ENCODE measurements at places on chromosomes 12 and 14.

- DNase-seq, result no peak
Measured at GRCh38 chr12:132205271-132206045, 61.2 kb downstream of the NOC4L start.

GRCh38 chr12:66944365-66944764 is 265.5 kb upstream of the GRIP1 start:
- DNase-seq, result no peak

DNA sequence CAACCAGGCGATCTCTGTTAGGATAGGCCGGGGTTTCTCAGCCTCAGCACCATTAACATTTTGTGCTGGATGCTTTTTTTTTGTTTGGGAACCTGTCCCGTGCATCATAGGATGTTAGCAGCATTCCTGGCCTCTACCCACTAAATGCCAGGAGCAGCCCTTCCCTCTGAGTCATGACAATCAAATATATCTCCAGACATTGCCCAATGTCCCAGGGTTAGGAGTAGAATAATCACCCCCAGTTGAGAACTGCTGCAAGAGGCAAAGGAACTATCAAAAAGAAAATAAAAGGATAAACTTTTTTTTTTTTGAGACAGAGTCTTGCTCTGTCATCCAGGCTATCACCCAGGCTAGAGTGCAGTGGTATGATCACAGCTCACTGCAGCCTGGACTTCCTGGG is 76.0 kb downstream of the ACACB start:
- no peak for DNase-seq

GRCh38 chr12:38544330-38545066 is 227.9 kb downstream of the ALG10B start:
- no peak for DNase-seq

DNA sequence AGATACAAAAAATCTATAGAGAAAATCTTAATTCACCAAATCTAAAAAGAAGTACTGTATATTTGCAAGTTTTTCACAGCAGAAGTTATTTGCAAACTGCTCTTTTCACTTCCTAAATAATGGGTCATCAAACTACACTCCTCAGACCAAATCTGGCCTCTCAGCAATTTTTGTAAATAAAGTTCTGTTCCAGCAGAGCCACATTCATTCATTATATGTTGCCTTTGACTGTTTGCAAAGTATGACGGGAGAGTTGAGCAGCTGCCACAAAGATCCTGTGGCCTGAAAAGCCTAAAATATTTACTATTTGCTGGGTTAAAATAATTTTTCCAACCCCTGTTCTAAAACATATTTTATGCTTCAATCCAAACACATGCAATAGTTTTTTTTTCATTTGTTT is 1222.3 kb upstream of the SEL1L start:
- DNase-seq, result no peak

DNA sequence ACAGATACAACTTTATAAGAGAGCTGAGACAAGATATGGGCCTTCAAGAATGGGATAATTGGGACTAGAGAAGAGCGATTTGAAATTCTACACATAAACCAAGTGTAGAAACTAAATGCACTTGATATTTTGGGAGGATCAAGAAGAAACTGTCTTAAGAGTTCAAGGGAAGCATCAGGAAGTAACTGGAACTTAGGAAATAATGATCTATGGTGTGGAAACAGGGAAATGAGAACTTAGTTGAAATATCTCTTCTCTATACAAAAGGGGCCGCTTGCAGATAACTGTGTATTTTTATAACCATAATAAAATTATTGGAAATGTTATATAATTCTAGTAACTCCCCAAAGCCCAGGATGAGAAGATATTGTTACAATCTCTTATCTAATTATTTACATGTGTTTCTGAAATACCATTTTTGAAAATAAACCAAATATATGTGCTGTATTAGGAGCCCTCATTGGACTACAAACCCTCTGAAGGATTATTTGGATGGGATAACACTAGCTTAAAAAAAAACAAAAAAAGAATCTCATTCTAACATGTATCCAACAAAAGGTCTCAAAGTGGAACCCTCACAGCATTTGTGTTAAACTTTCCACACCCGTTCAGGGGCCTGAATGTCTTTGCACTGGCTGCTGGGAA is 84.7 kb upstream of the FLRT2 start:
- DNase-seq, result no peak

DNA sequence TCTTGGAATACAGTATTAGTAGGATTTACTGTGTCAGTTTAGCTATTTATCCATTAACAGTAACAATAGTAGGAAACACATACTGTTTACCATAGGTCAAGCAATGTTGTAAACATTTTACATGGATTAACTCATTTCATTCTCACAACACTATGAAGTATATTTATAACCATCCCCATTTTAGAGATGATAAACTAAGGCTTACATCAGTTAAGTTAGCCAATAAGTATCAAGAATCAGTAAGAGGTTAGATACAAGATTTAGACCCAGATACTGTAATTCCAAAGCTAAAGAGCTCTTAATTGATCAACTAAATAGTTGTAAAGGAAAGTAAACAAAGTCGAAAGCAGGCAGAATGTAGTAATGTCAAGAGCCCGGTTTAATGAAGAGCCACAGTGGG is 1.1 kb downstream of the SYNJ2BP start:
- no peak for DNase-seq

DNA sequence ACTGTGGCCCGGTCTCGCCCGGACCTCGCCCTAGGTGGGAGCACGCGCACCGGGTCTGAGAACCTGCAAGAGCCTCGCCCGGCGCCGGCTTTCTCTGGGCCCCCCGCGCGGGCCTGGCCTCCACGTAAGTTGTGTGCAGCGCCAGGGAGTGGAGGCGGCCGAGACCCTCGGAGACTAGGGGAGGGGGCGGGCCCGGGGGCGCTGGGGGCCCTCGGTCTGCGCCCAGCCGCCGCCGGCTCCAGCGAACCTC is 183 bp upstream of the PRMT8 start:
- no peak for DNase-seq

- peak; percentile 58 for DNase-seq
Measured at GRCh38 chr12:46299851-46300250, 31.0 kb upstream of the SLC38A1 start.

GRCh38 chr14:75881994-75882393 is 99.8 kb downstream of the TGFB3 start:
- no peak for DNase-seq

DNA sequence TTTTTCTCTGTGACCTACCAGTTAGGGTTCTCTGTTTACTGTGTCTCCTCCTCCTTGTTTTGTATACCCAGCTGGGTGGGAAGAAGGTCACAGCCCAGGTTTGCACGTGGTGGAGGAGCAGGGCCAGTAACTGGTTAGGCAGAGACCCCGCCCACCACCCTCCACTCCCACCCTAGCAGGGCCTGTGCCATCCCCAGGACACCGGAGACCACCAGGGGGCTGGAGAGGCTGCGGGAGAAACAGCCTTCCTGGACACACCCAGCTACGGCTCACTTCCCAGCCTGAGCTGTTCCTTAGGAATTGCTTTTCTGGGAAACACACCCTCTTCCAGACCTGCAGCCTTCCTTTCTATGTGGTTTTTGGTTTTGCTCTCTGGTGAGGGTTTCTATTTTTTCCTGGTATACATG is 21.1 kb downstream of the BDKRB2 start:
- no peak for DNase-seq

DNA sequence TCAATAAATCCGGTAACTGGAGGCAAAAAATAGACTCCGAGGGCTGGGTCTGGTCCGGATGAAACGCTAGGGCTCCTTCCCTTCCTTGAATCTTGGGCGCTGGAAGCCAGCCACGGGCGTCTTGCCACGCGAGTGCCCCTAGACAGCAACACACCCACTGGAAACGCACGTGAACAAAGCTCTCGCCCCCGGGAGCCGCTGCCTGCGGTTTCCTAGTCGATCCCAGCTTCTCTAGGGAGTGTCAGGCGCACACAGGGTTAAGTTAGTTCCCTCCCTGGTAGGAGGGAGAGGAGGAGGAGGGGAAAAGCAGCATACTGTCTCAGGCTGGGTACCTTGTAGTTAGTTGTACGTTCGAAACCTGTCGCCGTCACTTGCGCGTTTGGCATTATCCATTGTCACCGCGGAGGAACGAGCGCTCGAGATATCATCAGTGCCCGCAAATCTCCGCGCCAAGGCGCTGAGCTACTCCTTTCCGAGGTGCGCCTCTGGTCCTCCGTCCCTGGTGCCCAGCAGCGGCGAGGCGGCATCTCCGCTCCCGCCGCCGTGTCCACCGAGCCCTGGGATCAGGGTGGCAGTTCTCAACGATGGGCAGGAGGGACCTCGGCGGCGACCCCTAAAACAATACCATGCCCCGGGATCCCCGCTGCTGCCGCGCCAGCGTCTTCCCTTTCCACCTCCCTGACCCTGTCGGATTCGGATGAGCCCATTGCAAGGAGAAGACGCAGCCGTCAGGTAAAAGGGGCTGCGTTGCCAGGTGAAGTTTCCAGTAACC is at the start of gene FLRT2:
Gene FLRT2 (plus strand): TSS at position 342 of the 772 bp plus-strand sequence. CDS start 91,371 bp downstream, outside the sequence.
- DNase-seq, result no peak

GRCh38 chr12:50043854-50044253 is 13.5 kb upstream of the ASIC1 start:
- no peak for DNase-seq

DNA sequence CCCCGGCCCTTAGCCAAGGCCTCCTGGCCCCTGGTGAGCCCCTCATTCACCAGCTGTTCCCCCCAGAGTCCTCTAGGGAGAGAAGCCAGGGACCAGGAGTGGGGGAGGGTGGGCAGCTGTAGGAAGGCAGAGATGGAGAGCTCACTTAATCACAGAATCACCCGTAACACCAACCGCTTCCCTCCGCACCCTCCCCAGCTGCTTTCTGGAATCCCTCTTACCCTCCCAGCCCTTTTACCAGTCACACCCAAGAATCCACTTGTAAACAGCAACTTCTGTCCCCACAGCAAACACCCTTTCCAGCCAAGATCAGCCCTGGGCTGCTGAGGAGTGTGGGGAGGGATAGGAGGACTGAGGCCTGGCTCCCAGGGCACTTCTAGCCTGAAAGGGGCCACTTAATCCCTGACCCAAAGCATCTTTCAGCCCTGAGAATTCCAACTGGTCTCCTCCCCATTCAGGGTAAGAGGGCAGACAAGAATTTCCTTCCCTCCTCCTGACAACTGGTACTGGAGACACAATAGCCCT is 18.8 kb downstream of the NCKAP5L start:
- peak; percentile 57 for DNase-seq

GRCh38 chr12:12885096-12885792 is 6.1 kb upstream of the GPRC5A start:
- no peak for DNase-seq

GRCh38 chr14:22502007-22502406 is 87.0 kb downstream of the DAD1 start:
- DNase-seq, result no peak

DNA sequence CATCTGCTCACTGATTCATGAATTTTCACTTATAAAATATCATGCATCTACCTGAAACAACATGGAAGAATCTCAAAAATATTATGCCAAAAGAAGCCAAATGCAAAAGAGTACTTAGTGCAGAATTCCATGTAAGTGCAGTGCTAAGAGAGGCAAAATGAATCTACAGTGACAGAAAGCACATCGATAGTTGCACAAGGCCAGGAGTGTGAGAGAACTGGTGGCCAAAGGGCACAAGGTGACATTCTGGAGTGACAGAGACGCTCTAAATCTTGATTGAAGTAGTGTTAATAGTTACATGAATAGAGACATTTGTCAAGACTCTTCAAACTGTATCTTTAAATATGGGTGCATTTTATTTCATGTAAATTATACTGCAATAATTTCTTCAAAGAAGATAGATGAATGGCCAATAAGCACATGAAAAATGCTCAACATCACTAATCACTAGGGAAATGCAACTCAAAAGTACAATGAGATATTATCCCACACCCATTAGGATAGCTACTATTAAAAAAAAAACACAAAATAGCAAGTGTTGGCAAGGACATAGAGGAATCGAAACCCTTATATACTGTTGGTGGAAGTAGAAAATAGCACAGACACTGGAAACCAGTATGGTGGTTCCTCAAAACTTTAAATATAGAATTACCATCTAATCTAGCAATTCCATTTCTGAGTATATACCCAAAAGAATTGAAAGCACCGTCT is 71.7 kb upstream of the KICS2 start:
- no peak for DNase-seq

GRCh38 chr12:1696800-1697199 is 5.9 kb downstream of the ADIPOR2 start:
- no peak for DNase-seq
